ENCODE measurements at places on chromosomes 2 and 18.
A peak's percentile ranks its signal among the peaks of the same experiment; 100 is the strongest.

DNA sequence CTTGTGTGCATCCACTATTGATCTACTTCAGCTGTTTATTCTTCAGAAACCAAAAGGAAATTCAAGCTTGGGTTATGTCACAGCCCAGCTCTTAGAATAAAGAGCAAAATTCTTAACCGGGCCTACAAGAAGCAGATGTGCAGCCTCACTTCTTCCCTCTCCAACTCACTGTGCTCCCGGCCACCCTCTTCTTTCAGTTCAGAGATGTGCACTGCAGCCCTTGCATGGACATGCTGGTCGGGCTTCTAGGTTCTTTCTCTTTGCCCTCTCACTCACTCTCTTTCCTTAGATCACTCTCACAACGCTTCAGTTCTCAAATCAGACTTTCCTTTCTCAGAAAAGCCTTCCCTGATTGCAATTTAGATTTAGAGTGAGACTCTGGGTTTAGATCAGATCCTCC is 104.1 kb downstream of the CHN1 start:
- no peak for DNase-seq

DNA sequence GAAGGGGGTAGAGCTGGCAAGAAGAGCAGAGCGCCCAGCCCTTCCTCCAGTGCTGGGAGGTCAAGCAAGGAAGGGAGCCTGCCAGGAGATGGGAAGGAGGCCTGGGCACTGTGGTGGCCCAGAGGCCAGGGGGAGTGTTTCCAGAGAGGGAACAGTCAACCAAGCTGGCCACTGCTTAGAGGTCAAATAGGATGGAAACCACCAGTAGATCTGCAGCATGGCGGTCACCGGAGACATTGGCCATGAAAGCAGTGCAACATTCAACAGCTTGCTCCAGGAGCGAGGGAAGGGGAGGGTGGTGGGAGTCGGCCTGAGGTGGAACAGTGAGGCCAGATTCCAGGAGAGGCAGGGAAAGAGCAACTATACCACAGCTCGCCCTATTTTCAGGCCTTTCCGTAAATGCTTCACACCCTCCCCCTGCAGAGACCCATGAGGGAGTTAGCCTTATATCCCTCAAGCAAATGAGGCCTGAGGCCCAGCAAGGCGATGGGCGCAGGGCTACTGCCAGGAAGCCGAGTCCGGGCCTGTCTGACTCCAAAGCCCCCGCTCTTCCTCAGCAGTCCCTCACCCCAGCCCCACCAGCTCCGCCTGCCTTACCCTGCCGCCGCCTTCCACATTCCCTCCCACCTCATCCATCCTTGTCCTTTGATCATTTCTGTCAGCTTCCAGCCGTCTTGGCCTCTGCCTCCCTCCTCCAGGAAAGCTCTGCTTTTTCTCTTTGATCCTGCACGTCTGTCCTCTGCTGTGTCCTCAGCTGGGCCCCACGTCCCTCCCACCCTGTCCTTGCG is 17.0 kb downstream of the KCNK3 start:
- no peak for DNase-seq

- no peak for DNase-seq
Measured at GRCh38 chr2:64007924-64008323, 11.3 kb downstream of the VPS54 start.

- DNase-seq: no peak
Measured at GRCh38 chr2:146541896-146542295, 1302.9 kb upstream of the ACVR2A start.

DNA sequence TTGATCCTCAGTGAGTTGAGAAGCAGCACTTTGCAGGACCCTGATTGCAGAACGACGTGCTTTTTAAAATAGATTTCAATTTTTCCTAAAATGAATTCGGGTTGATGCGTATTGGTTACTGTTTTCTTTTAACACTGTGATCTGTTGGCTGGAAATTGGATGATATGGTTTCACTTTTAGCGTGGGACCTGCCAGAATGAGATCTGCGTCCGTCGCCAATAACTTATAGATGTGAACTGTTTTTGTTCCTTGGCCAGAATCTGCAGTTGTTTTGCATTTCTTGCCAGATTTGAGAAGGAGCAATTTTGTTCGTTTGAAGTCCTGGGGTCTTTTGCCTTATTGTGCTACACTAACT is 703 bp downstream of the UGGT1 start:
- no peak for DNase-seq

DNA sequence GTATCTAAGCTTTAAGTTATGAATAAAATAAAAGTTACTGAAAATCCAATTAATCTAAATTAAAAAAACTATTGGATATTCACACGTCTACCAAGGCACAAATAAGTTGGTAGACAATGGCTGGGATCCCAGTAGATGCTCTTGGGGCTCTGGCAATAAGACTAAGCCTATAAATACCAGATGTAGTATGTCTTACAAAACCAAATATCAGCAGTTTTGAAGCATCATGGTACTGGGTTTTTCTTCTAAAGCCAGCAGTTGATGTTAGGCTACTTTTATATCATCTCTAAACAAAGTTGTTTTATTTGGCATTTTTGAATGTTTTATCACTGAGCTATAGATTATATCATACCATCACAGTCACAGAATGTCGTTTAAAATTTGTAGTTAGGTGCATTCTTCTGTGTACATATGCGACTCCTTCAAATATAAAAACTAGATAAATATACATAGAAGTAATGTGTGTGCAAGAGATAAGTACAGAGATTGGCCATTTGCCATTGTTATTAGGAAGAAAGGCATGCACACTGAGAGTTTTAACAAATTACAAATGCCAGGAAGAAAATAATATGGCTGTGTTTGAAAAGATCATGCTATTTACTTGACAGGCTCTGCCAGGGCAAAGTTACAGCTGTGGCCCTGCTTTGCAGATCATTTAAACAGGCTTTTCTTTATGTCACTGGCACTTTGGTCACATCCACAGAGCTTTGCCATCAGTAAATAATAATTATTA is 21.6 kb upstream of the TMEM17 start:
- no peak for DNase-seq

- peak; percentile 21 for DNase-seq
Measured at GRCh38 chr2:43024515-43025011, 201.8 kb downstream of the ZFP36L2 start.

DNA sequence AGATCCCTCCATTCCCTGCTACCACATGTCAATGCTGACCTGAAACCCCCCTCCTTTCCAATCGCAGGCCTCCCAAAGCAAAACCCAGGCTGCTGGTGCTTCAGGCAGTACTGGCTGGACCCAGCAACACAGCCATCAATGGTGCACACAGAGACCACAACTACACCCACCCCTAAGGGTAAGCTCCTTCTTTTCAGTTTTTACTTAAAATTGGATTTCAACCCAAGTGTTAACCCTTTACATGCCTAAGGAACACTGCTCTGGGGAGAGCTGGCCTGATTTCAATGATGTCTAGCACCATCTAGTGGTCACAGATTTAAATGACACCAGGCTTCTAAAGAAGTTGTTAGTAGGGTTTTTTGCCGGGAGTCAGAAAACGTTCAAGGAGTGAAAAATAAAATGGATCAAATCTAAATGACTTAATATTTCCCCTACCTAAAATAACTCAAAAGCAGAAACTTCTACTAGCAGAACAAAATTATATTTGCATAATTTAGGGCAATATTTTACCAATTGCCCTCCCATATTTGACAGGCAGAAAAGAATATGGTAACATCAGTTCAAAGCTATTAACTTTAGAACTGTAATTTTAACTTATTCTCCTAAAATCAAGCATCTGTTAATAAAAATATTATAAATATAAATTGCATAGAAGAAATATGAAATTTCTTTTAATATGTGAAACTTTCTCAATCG is 24.6 kb downstream of the FECH start:
- peak; percentile 68 for DNase-seq

GRCh38 chr2:114039677-114040076 is 149.8 kb downstream of the ACTR3 start:
- no peak for DNase-seq

DNA sequence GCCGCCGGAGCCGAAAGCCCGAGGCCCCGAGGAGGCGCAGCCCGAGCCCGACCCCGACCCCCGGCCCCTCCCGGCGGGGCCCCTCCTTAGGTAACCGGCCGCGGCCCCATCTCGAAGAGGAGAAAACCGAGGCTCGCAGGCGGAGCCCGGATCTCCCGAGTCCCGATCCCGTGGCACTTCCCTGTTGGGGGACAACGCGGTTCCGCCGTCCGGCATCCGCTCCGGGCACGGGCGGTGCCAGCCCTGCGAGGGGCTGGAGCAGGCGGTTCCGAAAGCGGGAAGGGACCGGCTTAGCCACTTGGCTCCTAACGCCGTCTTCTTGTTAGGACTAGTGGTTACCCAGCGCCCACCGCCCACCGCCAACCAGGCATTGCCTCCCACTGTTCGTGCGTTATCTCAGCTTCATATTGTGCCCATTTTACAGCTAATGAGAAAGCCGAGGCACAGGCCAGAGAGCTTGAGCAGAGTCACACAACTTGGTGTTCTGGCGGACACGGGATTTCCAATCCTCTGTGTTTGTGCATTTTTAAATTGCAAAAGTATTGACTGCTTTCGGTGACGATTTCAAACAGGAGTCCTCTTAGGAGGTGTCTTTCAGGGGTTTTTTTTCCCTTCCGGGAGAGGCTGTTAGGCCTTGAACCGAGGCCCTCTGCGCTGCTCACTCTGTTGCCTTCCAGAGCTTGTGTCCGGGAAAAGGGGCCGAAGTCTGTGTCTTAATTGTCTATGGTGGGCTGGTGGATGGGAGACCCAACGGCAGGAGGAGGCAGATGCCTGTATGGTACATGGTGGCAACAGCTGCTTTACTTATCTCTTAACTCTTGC is 562 bp downstream of the CENPA start:
- DNase-seq: no peak

Measured in NCI-H1092 treated with DMSO at 0.1 percent for 48 hours (cell line).